Progenitor cell of endocrine pancreas (in vitro differentiated cells): ENCODE measurements at places on chromosomes 1 and 21. TPM values are rescaled to one million over a fixed set of nuclear protein-coding genes. Genes with fewer than 3 reads are reported as not detected.

Gene TRIM17
- 20.5 and 20.8 TPM in 2 replicates for total RNA-seq

- no peak for DNase-seq
Measured at GRCh38 chr1:7366955-7367665, 404.0 kb upstream of the VAMP3 start.

GRCh38 chr1:28646040-28646439, 2.4 kb upstream of the RNU11 start:
- no peak for DNase-seq

GRCh38 chr21:41701749-41702148, 65.1 kb downstream of the RIPK4 start:
- no peak for DNase-seq
